ENCODE measurements at places on chromosomes 1 and 21. TPM values are rescaled to one million over a fixed set of nuclear protein-coding genes. Genes with fewer than 3 reads are reported as not detected.

The IVL gene
- not detected for total RNA-seq

The PHTF1 gene
- total RNA-seq: 59.4 TPM

The CELA2B gene
- total RNA-seq: not detected

The OR2G6 gene
- not detected for total RNA-seq

The KRTAP19-3 gene
- total RNA-seq: not detected

The OR2T33 gene
- not detected for total RNA-seq

The KRTAP21-2 gene
- not detected for total RNA-seq

The ANKRD45 gene
- 0.82 TPM for total RNA-seq

The CFAP126 gene
- not detected for total RNA-seq

The KCNE2 gene
- not detected for total RNA-seq

The DENND2C gene
- 5.3 TPM for total RNA-seq
